ENCODE measurements at places on chromosomes 6 and 20.

DNA sequence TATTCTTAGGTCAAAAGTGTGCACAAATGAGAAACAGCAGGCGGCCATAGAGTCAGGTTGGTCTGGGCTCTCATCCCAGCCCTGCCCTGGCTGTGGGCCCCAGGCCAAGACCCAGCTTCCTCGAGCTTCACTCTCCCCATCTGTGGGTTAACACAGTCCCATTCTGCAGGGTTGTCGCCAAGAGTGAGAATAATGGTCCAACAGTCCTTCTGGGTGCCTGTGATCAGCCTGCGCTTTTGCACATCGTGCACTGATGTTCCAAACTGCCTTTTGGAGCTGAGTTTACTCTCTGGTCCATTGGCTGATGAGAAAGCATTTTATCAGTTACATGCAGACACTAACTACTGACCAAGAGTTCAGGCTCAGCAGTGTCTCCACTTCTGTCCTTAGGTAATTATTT, 82.6 kb downstream of the INSM1 start:
- DNase-seq: peak; percentile 73

- DNase-seq: no peak
Measured at GRCh38 chr6:136499370-136499769, 50.9 kb downstream of the MAP7 start.

GRCh38 chr6:89313006-89313405, 2.1 kb downstream of the GABRR2 start:
- DNase-seq: no peak

DNA sequence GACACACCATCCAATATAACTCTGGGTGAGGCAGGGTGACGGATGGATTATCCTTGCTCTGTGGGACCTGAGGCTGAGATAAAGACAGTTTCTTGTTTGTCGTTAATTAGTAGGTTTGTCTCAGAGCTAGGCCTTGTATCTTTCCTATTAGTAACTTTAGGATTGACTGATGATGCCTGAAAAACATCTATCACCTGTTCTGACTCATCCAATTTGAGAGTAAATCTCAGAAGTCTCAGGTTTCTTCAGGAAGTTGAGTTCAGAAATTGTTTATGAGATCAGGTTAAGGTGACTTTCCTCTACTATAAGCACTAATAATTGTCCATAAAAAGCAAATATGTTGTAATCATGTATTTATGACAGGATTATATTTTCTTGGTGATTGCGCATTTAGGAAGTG, 129.5 kb upstream of the SUPT3H start:
- DNase-seq: no peak

GRCh38 chr6:138000941-138001340, 106.3 kb downstream of the PERP start:
- no peak for DNase-seq

DNA sequence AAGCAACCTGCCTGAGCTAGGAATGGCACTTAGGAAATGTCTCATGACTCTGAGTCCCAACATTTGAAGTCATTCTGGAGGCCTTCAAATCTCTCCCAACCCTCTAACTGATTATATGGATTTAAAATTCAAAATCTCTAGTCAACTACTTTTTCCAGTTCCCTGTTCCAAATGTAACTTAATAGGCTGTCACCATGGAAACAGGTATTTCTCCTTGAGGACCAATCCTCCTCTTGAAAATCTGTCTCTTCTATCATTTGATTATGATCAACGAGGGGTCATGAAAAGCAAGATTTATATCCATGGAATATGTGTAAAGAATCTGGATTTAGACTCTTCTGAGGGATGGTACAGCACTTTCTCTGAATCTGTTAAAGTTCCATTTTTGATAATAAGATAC, 127.3 kb upstream of the DTNBP1 start:
- no peak for DNase-seq

DNA sequence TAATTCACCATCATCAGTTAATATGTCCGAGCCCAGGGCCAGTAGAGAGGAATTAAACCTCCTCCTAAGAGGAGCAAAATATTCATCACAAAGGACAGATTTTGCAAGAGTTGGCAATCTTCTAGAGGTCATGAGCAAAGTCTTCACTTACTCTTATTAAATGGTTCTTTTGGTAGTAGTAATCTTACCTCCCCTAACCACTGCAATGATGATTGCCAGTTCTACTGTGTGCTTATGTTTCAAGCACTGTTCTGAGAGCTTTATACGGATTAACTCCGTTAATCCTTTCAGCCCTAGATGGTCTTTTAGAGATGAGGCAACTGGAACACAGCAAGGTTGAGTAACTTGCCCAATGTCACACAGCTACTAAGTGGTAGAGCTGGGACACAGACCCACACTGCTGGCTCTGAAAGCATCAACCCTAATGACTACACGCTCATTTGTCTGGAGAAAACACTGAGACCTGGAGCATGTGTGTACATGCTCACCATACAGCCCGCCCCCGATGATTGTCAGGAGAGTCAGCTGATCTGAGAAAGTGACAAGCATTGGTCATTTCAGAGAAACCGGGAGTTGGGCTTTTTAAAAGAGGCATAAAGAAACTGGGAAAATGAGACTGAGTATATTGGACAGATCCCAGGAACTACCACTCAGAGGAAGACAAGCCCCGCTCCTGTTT, 276.0 kb downstream of the NRN1 start:
- DNase-seq: no peak

DNA sequence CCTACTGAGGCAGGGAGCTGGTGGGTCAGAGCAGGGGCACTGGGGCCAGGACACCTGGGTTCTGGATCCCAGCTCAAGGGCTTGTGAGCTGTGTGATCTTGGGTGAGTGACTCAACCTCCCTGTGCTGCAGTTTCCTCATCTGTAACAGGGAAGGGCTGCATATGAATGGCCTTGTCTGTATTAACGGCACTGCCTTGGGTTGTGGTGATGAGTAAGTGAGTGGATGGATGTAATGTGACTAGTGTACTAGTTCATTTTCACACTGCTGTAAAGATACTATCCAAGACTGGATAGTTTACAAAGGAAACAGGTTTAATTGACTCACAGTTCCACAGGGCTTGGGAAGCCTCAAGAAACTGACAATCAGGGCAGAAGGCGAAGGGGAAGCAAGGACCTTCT, 233.5 kb downstream of the TAF4 start:
- DNase-seq: no peak

DNA sequence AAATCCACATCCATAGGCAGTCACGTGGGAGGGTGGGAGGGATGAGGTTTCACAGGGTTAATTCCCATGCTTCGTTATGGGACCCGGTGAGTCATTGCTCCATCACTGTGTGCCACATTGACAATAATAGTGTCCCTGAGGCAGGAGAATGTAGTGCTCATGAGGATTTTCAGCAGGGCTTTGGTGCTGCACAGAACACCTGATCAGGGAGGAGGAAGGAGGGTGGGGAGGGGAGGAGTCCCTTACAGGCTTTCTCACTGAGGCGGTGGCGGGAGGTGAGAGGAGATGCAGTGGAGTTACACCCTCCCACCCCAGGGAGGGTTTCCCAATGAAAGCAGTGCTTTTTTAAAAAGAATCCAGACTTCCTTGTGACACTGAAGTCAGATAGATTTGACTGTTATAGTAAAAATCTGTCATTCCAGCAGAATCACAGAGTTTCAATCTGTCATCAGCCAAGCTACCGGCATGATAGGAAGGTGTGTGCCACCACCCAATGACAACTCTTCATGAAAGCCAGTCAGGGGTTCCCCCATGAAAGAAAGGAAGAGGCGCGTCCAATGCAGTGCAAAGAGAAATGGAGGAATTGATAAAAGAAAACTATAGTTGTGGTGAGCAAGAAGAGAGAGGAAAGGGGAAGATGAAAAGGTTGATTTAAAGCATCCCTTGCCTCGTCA, 144.8 kb downstream of the TBC1D7 start:
- peak; percentile 83 for DNase-seq

DNA sequence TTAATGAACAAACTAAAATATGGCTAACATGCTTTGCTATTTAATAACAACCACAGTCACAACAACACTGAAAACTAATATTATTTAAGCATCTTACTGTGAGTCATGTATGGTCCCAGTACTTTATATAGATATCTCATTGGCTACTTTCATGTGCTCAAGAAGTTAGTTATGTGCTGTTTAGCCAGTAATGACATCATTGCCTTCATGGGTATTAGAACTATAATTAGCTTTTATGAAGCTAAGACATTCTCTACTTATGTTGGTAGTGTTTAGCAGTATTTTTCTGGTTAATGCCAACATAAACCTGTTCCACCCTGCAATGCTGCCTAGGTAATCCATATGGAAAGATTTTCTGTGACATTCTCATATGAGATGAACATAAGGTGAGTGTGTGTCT, 56.1 kb downstream of the ADGRG6 start:
- no peak for DNase-seq

GRCh38 chr6:157056275-157056674, 267.0 kb downstream of the TMEM242 start:
- DNase-seq: no peak

- no peak for DNase-seq
Measured at GRCh38 chr6:16059496-16059895, 69.4 kb upstream of the MYLIP start.

- no peak for DNase-seq
Measured at GRCh38 chr6:7236306-7237209, 76.4 kb downstream of the SSR1 start.

DNA sequence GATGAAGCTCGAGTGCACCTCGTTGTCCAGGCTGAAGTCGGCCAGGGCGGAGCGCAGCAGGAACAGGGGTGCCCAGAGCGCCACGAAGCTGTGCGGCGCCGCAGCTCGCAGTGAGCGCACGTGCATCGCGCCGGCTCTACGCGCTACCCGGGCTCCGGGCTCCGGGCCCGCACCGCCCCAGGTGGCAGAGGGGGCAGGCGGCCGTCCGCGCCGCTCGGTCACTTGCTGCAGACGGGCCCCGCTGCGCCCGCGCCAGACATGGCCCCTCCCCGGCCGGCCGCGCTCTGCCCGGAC, 497 bp downstream of the BMP7 start:
- DNase-seq: no peak

- no peak for DNase-seq
Measured at GRCh38 chr20:52168116-52168515, 23.5 kb downstream of the ZFP64 start.

DNA sequence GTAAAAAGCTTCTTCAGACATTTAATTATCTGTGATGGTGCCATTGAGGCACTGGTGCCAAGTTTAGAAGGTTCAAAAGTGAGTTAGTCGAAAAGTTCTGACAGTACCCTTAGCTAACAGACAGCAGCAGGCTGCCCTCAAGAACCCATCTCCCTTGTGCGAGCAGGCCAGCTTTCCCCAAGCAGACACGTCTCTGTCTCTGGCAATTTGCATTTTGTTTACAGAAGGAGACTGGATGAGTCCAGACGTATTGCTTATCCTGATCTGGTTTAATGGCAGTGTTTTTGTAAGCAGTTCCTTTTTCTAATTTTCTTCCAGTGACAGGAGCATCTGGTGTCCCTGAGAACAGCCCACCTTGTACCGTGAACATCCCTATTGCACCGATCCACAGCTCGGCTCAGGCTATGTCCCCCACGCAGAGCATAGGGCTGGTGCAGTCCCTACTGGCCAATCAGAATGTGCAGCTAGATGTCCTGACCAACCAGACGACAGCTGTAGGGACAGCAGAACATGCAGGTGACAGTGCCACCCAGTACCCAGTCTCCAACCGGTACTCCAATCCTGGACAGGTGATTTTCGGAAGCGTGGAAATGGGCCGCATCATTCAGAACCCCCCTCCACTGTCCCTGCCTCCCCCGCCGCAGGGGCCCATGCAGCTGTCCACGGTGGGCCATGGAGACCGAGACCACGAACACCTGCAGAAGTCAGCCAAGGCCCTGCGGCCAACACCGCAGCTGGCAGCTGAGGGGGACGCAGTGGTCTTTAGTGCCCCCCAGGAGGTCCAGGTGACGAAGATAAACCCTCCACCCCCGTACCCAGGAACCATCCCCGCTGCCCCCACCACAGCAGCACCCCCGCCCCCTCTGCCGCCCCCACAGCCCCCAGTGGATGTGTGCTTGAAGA, 58.3 kb upstream of the TMEM181 start:
- DNase-seq: no peak

DNA sequence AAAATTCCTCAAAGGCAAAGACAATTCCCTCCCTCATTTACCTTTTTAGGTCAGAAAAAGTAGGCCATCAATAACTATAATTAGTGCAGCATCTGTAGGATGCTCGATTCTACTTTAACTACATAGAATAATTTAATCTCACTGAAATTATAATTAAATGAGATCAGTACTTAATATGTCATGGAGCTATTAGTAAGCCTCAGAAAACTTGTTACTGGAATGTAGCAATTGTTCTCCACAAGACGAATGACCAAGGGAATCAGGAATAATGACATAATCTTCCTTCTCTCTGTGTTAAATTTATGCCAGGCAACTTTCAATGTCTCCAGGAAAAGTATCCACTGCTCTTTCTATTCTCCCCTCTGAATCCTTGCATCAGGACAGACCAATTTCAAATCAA, 34.1 kb downstream of the SESN1 start:
- DNase-seq: no peak
